Stimulated activated CD4-positive, alpha-beta T cell treated with anti-CD3 and anti-CD28 coated beads, Interleukin-15, amount 100 ng/mL, for 1 hour (primary cell): ENCODE measurements at places on chromosomes 4 and X.
A peak's percentile ranks its signal among the peaks of the same experiment; 100 is the strongest.

GRCh38 chr4:139763672-139764071 is 98.1 kb downstream of the MGST2 start:
- DNase-seq, result no peak

DNA sequence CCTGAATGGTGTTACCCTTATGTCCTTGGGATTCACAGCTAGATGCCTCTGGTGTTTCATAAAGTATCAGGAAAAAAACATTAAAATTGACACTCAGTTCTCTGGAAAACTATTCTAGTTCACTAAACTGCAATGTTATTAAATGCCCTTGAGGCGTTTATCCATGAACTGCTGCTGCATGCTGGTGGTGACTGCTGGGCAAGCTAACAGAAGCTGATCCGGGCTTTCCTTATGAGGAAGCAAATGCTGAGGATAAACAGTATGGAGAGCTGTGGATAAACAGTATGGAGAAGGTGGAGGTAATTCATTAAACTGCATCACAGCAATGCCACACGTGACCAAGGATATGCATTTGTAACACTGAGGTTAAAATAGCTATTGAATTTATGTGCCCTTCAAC is 227.0 kb downstream of the NR3C2 start:
- no peak for DNase-seq

- no peak for DNase-seq
Observed at GRCh38 chr4:79513576-79513975, 105.5 kb upstream of the GK2 start.

DNA sequence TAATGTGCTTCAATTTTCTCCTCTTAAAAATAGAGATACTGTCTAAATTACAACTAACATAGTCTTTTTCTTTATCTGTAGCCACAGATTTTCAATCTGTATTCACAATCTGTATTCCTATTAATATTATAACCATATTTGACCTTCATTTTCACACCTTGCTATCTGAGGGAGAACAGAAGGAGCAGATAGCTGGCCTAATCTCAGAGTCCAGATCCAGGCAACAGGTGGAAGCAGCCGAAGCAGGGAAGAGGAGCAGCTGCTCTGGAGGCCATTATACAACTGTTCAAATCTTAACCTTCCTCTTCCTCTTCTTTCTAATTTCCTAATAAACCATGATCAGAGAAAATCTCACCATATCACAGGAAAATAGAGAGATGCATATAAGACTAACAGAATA is 14.2 kb downstream of the SEPSECS start:
- no peak for DNase-seq

DNA sequence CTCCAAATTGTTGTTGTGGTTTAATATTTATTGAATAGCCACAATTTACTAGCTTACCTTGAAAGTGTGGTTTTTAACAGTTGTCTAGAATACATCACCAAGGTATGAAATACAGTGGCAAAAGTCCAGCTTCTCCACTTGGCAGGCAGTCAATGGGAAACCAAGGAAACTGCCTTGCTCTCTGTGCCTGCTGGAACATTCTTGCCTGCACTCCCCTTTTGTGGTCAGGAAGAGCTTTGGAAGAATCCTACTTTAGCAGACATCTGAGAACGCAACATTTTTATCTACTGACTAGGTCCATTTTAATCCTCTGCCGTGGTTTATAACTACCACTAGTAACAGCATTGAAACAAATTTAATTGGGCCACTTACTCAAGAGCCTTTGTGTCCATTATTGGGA is 64.5 kb downstream of the TENM3 start:
- DNase-seq, result no peak

GRCh38 chr4:17515445-17516407 is 761 bp downstream of the CLRN2 start:
- no peak for DNase-seq

DNA sequence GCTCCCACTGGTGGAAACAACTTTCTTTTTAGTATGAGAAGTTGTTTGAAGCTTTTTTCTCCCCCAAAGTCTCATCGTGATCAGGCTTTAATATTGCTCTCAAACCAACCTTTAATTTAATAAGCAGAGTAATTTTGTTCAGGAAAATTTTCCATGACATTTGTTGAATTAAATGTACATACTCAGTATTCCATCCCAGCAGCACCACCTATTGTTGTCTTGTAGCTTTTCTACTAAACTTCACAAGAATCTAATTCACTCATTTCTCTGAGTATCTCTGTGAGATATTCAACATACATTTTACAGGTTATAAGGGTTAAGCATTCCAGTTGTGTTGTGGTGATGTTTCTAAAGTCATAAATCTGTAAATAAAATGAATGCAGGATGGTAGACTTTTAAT is 218.3 kb upstream of the HAND2 start:
- DNase-seq, result no peak

DNA sequence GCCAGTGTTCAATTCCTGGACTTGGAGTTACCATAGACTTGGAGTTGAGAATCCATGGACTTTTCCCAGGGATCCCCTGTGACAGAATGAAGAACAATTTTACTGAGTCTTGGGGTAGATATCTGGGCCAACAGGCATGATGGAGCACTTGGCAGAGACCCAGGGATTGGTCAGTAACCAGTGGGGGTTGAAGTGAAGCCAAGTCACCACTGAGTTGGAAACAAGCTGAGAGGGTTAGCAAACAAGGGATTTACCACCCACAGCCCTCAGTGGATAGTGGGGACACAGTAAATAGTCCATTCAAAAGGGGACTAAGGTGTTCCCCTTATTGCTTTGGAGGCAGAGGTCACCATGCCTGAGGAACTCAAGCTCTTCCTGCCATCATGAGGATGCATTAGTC is 281.7 kb downstream of the PPP1R2C start:
- no peak for DNase-seq

GRCh38 chr4:118307643-118308042 is 45.2 kb downstream of the PRSS12 start:
- no peak for DNase-seq

DNA sequence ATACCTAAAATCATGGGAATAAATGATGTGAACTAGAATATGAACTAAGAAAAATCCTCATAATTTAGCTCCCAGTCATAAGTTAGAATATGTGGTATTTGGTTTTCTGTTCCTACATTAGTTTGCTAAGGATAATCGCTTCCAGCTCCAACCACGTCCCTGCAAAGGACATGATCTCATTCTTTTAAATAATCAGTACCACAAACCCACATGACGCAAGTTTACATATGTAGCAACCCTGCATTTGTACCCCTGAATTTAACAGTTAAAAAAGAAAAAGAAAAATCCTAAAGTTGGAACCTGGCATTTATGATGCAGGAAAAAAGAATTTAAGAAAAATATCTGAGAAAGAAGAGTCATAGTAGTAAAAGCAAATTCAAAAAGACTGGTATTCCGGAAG is 13.3 kb downstream of the UBA6 start:
- no peak for DNase-seq

GRCh38 chrX:24479924-24480323 is 14.8 kb downstream of the PDK3 start:
- DNase-seq, result peak; percentile 40

DNA sequence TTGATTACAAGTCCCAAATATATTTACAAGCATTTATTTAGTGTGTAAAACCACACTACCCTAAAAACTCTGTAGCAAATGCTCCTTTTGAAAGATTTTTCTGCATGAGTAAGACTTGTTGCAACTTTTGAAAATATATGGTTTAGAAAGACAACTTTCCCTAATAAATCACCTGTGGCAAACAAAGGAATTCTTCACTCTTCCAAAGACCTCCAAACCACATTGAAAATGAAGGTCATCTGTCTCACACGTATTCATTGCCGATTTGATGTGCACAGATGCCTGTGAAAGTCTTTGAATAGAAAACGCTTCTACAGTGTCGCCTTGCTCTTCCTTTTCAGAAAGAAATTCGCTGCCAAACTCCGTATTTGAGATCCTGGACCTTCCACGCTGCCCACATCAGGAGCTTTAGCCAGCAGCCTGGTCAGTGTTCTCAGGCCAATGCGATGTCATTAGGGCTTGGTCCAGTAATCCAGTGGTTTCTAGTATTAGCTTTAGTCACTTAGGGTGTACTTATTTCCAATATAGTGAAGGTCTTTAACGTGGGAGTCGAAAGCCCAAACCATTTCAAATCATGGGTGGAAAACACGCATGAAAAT is 22.2 kb downstream of the SPINK2 start:
- no peak for DNase-seq

GRCh38 chr4:14787221-14787620 is 215.1 kb upstream of the CPEB2 start:
- no peak for DNase-seq

DNA sequence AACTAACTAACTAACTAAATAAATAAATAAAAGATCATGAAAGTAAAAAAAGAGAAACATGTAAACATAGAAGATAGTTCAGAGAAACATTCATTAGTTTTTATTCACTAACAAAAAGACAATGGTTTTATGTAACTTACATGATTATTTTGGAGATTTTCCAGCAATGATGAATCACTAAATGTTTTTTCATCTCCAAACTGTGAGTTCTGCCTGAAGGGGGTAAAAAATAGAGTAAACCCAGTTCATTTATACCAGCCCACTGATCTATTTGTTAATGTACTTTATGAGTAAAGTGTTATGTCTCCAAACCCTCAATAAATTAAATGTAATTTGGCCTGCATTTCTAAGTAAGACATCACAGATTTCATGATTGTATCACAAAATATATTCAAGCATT is 101.1 kb downstream of the ATP8A1 start:
- no peak for DNase-seq

DNA sequence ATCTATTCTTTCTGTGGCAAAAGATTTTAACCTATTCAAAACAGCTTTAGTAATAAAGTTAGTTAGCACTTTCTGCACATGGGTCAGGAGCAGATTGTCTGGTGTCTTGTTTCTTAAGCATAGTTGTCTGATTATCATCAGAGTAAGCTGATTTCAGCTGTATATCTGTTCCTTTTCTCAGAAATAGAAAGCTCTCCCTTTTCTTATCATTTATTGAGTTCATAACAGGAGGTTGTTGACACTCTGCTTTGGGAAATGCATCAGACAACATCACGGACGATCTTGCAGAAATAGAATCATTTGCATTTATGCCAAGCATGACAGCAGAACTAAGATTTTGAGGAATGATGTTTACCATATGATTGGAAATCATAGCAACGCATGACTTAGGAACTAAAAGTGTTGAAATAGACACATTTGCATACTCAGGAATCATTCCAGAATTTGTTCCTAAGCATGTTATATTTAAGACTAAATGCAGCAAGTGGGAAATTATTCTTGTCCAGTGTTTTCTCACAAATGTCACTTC is 66.7 kb downstream of the RBMX2 start:
- DNase-seq, result no peak
